ENCODE measurements at places on chromosomes 4 and X.
A peak's percentile ranks its signal among the peaks of the same experiment; 100 is the strongest.

DNA sequence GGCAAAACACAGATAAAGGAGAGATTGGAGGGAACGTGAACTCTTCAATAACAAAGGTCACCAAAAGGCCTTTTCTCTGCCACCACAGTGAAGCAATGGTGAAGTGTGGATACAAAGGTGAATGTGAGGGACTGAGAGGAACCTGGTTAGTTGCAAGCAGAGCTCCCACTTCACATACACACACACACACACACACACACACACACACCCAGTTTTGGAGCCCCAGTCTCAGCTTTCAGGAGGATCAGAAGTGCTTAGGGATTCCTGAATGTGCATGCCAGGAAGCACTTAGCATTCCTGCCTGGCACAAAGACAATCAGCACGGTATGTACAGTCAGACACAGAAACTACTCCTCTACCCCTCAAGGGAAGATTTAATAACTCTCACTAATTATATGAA is 71.5 kb downstream of the ARHGEF9 start:
- no peak for DNase-seq

DNA sequence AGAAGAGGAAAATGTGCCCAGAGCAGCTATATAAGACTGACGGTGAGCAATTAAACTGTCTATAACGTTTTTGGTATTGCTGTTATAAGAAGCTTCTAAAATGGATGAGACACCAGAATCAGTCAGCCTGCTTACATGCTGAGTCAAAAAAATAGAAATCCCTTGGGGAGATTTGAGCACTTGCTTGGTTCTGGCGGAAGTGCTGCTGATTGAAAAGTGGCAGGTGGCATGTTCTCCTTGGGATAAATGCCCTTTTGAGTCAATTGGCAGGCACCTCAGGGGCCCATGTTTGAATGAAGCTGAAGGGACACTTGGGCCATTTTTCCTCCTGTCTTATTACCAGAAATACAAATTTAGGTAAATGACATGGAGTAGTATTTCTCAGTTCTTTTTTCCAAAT is 148.7 kb downstream of the PTCHD1 start:
- DNase-seq, result no peak

- DNase-seq, result no peak
These were observed 82.7 kb downstream of the TENM3 start for GRCh38 chr4:182325848-182326255.

DNA sequence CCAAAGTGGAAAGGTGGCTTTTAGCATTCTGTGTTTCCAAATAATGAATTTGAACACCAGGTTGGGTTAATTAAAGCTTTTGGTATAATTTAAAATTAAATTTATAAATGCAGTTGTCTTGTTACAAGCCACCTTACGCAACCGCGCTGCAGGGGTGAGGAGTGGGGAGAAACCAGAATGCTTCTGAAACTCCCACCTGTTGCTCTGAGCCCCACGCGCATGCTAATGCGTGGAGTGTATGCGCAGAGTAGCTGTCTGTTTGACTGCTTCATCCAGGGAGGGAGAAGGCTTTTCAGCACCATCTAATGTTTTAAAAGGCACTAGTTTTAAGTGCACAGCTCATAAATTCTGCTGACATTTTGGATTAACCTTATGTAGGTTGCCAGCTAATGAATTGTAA is 12.5 kb downstream of the OGT start:
- no peak for DNase-seq

DNA sequence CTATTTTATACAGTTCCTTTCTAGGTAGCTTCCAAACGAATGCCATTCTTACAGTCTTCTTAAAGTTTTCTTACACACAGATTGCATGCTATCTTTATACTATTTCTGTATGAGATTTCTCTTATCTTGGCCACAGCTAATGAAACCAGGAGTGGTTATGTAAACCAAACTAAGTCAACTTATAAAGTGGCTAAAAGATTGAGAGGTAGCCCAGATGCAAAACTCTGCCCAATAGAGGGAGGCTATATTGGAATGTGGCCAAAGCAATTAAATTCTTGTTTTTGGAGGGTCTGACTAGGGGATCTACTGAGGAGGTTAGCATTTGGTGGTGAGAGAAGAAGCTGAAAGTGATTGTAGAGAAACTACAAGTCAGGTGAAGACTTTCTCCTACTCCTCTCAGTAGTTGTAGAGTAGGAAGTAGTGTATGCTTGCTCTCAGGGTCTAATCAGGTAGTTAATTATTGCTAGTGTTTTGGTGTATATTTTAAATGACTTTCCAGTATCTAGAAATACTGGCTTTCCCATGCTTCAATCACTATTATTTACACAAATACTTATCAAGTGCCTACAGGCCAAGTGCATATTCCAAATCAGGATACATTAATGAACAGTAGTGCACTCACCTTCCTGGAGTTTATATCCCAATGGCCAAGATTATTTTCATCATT is 104.2 kb upstream of the HPGD start:
- DNase-seq, result no peak

DNA sequence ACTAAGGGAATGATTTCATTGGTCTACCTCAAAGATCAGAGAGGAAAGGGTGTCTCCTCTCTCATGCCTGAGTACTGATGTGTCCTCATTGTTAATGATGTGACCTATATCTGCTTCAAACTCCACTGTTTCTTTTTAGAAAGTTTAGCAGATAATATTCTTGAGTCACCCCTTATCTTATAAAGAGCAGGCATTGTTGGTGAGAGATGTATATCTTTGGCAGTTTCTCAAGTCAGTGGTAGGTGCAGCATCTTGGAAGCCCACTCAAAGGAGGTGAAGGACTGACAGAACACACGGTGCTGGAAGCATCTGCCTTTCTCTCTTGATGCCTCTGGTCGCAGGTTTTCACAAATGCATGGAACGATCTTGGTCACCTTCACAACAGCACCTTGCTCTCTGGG is 71.2 kb downstream of the ZNF518B start:
- DNase-seq, result no peak

- no peak for DNase-seq
These were observed 717.6 kb upstream of the HS3ST1 start for GRCh38 chr4:12146339-12146738.

GRCh38 chr4:90183254-90183653 is 56.1 kb downstream of the CCSER1 start:
- no peak for DNase-seq

GRCh38 chr4:1194010-1194900 is 21.9 kb upstream of the SPON2 start:
- DNase-seq, result no peak

DNA sequence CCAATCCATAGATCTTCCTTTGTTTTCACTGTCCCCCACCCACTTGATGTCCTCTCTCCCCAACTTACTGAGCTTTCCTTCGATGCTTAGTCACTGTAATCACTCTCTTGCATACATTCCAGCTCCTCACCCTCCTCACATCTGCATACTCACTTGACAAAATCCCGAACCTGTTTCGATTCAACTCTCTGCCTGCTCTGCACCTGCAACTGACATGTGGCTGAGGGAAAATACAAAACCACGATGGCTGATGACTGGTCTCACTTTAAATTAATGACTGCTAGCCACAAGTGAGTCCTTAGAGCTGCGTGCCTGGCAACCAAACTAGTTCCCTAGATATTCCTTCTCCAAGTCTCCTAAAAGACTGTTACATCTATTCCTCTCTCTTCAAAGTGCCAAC is 70.4 kb upstream of the FHL1 start:
- no peak for DNase-seq

DNA sequence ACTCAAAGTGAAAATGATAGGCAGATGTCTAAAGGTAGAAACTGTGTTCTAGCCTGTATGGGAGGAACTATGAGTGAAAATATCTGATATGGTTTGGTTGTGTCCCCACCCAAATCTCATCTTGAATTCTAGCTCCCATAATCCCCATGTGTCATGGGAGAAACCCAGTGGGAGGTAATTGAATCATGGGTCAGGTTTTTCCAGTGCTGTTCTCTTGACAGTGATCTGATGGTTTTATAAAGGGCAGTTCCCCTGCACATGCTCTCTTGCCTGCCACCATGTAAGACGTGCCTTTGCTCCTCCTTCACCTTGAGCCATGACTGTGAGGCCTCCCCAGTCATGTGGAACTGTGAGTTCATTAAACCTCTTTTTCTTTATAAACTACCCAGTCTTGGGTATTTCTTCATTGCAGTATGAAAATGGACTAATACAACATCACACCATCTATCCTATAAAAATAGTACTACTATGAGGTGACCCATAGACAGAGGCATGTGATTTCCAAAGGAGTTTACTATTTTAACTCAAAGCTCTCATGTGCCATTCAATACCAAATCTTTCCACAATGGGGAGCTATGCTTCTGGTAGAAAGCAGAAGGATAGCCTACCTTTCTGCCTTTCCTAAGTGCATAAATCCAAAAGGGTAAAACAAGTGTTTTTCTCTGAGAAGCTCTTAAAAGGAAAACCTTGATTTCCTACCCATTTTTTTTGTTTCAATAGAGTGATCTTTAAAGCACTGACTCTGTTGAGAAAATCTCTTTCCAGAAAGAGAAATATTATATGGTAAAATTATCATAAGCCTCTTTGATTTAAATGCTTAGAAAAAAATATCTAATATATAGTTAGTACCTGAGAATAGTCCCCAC is 38.8 kb downstream of the SEC31A start:
- peak; percentile 19 for DNase-seq

DNA sequence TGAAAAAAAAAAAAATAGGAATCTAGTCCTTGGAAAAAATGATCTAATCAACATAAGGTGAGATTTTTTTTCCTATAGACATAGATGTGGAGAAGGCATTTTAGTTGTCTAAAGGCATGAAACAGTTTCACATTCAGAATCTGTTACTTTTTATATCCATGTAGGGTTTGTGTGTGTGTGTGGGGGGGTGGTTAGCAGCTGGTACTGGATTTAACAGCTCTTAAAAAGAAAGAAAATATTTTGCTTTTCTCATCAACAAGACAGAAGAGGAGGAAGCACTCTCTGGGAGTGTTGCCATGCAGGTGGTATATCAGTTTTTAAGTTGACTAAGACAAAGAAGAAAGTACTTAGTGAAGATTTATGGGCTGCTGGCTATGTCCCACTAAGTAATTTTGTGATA is 122.3 kb downstream of the VCX3B start:
- DNase-seq, result no peak

DNA sequence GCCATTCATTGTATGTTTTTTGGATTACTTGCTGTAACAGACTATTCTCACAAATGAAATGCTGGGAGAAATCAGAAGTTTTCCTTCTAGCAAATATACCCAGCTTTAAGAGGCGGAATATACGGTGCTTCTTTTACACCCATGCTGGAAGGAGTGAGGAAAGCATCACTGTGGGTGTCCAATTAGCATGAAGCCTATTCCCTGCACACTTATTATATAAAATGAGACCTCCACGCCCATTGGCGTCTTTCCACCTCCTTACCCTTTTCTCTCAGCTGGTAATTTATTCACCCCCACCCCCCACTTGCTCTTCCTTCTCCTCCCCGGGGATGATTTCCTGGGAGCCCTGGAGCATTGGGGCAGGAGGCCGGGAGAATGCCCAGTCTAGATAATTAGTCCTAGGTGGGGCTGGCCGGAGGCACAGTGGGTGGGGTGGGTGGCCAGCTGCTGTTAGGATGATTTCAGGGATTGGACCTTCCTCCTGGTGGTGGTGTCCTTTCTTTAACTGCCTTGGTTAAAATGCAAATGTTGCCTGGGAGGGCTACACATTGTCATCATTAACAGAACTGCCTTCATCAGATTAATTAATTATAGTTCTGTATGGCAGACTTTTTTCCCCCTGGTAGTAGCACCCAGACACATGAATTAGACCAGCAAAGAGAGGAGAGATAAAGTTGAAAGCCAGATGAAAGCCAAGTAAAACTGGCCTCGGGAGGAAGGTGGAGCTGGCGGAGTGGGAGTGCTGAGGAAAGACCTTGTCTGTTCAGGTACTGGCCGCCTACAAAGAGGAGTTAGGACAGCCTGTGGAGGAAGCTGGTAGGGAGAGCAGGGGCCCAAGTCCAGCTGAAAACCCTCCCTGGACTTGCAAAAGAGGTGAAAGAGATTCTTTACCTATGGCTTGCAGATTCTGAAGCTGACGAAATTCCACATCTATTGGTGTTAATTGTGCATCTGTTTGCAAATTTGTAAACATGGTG is 11.4 kb downstream of the SHROOM2 start:
- no peak for DNase-seq

GRCh38 chr4:145103496-145103895 is 5.4 kb downstream of the ABCE1 start:
- no peak for DNase-seq

DNA sequence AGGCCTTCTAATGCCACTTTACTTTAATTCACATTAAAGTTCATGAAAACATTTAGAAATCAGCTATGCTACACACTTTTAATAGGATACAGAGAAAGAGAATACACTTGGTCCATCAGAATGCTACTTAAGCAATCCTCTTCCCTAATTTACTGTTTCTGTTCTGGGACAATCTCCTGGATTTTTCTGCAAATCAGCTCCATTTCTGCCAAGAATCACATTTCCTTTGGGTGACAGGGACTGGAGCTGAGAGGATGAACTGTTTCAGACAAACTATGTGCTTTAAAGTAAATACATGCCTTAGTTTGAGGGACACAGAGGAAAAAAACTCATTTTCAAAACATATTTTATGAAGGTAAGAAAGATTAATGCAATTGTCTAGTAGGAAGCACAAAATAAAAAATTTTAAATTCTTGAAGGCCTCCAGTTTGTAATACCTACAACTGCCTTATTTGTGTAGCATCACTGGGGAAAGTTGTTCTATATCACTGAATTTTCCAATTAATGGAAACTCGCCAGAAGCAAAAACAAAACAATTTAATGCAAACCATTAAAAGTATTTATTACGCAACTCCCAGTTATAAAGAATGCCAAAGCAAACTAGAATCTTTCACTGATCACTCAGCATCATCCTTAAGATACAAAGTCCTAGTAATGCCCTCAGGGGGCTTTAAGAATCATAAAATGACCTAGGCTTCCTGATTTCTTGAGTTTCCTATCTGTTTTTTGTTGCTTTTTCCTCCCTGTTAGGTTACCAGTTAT is 36.3 kb downstream of the BCLAF3 start:
- DNase-seq, result no peak

DNA sequence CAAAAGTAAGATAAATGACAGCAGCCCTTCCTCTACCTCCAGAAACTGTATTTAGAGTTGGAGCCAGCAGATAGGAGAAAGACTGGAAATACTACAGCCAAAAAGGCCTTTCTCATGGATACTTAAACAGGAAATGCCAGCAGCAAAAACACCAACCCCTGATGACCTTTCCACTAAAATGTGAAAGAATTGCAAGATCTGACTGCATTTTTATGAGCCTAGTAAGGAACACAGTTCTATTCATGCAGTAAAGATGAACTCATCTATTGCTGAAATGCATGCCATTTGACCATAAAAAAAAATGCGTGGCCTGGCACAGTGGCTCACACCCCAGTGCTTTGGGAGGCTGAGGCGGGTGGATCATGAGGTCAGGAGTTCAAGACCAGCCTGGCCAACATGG is 19.9 kb downstream of the ABCG2 start:
- no peak for DNase-seq

GRCh38 chrX:1434871-1435240 is 17.9 kb downstream of the ASMTL start:
- no peak for DNase-seq

DNA sequence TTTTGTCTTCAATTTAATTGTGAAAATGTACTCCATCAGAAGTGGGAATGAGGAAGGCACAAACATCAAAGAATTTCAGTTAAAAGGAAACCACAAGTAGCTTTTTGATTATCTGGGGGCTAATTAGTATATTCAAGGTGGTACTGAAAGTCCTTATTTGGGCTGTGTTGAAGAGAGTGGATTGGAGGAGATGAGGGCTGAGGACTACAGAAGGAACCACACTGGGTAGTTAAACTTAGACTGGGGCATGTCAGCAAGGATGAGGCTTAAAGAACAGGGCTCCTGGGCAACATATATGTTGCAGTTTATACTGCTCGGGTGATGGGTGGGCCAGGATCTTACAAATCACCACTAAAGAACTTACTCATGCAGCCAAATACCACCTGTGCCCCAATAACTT is 346.8 kb downstream of the SPOCK3 start:
- no peak for DNase-seq

Measured in SHP77 (cell line).